ENCODE measurements at places on chromosomes 1 and 21.
A peak's percentile ranks its signal among the peaks of the same experiment; 100 is the strongest.

- no peak for DNase-seq
These were observed 31.8 kb upstream of the KCNQ4 start for GRCh38 chr1:40751802-40752201.

- no peak for DNase-seq
These were observed 50.2 kb upstream of the ATP1A1 start for GRCh38 chr1:116322752-116323405.

GRCh38 chr1:215878128-215878527 lies 311.0 kb downstream of the KCTD3 start:
- DNase-seq, result no peak

DNA sequence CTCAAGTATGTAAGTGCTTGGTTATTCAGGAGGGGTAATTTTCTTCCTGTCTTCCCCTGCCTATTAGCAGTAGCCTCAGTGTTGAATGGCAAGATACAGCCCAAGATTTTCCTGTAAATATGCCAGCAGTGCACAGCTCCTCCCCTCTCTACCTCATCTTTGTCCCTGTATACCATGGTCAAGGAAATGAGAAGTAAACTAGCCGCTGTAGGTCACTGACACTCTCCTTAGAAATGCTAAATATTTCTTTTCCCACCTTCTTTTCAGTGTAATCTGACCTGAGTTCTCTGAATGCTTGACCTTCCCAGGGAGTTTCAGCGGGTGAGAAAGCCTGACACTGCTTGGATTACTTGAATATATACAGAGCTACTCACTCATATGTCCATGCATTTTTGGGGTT lies 84.1 kb upstream of the ZNF326 start:
- peak; percentile 69 for DNase-seq

GRCh38 chr1:235648954-235649367 lies 623 bp downstream of the GNG4 start:
- DNase-seq, result peak; percentile 60

DNA sequence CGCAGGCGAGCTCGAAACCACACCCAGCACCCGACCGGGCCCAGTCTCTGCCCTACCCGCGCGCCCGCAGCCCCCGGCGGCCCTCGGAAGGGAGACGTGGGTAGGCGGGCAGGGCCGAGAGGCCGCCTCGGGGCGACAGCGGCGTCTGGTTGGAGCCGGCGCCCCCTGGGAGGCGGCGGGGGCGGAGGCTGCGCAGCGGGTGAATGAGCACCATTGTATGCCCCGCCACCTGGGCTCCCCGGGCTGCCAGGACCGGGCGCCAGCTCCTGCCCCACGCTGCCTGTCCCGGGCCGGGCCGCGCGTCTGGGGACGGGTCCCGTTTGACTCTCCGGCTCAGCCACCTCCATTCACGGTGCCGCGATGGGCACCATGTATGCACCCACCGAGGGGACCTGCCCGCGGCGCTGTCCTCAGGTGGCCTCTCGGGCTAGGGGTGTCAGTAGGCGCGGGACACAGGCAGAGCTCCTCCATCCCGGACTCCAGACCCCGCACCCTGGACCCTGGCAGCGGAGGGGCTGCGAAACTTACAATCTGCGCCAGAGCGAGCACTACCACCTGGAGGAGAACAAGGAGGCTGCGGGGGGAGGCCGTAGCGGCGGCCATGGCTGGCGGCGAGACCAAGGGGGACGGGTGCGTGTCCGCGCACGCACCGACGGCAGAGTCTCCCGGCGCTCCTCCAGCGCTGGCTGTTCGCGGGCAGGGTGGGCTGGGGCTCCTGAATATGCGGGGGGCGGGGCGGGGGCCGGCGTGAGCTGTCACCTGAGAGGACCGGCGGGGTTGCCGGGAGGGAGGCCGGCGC lies at the start of gene COL9A2:
Gene COL9A2 (minus strand): TSS at position 692 of the 799 bp plus-strand sequence. CDS start 89 bp downstream, at position 603.
- peak; percentile 15 for DNase-seq

DNA sequence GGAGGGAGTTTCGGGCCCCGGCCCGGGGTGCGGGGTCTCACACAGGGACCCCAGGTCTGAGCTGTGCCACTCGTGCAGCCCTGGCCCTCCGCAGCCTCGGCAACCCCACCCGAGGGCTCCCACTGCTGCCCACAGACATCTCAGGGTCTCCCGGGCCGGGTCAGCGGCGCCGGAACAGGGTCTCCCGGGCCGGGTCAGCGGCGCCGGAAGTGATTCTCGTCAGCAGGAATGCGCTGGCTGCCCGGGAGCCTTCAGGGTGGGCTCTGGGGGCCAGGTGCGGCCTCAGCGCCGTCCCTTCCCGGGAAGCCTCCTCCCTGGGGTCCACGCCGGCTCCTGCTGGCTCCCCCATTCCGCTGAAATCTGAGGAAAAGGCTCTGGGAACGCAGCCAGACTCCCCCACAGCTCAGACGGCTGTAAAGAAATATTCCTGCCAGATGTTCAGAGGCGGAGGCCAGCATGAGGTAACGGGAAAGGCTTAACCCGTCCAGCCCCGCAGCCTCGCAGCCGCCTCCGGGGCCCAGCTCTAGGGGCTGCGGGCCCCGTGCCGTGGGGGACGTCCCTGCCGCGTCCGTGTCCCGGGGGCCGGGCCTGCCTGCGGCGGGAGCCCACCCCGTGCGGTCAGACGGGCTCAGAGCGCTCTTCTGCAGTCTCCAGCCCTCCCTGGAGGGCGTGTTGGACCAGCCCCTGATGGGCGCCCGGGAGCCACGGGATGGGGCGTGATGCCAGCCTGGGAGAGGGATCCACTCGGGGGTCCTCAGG lies 8.7 kb upstream of the COL6A1 start:
- DNase-seq, result peak; percentile 14

Measured in endothelial cell of umbilical vein (primary cell).